A673 (cell line): ENCODE measurements at places on chromosomes 12 and 14.
A peak's percentile ranks its signal among the peaks of the same experiment; 100 is the strongest.

DNA sequence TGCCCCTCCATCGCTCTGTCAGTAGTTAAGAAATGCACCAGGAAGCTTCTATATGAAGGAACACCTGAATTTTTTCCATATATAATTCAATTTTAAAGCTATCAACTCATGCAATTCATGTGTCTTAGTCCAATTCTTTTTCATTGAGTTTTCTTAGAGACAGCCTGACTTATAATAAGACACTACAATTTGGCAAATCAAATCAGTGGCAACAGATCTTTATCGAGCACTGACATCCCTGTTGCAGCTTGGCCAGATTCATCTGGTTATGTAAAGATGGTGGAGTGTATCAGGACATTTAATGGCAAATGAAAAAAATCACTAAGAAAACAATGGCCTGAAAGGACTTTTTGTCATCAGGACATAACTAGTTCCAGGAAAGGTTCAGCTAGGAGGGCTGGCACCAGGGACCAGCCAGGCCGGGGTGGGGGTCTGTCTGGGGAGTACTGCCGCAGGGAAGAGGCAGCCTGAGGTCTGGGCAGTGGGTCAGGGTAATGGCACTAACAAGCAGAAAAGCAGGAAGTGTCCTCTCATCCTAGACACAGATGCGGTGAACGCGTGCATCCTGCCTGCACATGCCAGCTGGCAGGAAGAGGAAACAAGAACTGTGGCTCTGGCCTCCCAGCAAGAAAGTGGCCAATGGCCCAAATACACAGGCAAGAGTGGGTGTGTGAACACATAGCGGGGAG lies 100.5 kb upstream of the LMNTD1 start:
- DNase-seq = no peak

DNA sequence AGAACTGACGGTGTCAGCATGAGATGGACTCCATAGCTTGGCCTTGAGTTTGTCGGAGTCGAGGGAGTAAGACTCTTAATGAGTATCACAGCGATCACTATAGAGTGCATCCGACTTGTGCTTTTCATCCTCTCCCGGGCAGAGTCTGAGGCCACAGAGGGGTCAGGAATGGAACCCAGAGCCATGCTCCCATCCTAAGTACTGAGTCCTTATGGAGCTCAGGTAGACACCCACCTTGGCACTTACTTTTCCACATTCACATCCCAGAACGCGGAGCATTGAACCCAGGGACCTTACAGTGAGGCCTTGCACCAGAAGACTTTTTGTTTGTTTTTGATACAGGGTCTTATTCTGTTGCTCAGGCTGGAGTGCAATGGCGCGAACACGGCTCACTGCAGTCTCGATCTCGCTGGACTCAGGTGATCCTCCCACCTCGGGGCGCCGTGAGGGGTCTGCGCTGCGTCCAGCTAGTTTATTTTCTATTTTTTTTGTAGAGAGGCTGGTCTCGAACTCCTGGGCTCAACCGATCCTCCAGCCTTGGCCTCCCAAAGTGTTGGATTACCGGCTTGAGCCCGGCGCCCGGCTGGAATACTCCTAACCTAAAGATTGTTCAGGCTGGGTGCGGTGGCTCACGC lies 719 bp upstream of the SRSF9 start:
- DNase-seq = peak; percentile 28

DNA sequence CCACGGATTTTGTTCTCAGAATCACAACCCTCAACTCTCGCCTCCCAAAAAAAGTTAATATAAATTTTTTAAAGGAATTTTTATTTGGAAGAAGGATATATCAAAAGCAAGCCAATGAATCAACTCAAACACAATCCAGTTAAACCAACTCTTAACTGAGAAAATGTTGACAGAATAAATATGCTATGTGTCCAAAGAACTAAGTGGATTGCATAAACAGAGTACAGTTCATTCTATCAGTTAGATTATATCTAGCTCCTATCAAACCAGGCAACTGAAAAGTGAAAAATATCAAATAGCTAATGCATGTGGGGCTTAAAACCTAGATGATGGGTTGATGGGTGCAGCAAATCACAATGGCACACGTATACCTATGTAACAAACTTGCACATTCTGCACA lies 16.6 kb downstream of the SLC41A2 start:
- no peak for DNase-seq

- no peak for DNase-seq
Measured at GRCh38 chr12:93851257-93851671, 174.1 kb downstream of the CRADD start.

DNA sequence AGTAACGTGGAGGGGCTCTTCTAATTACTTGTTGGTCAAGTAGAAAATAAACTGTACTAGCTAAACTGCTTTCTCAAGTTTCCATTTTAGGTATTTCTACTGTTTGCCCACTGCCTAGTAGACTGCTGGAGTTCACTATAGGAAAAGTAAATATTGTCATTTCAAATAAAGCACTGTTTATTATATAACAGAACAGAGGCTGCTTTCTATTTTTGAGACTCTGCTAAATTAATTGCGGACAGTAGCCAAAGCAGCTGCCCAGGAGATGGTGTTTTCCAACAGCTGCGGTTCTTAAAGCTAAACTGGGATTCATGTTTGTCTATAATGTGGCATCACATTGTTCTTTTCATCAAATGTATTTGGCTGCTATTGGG lies 15.9 kb upstream of the SIX1 start:
- no peak for DNase-seq

GRCh38 chr14:86780876-86781510 lies 1212.0 kb downstream of the GALC start:
- DNase-seq = no peak

GRCh38 chr14:51657762-51658161 lies 6.1 kb downstream of the FRMD6 start:
- DNase-seq = no peak

DNA sequence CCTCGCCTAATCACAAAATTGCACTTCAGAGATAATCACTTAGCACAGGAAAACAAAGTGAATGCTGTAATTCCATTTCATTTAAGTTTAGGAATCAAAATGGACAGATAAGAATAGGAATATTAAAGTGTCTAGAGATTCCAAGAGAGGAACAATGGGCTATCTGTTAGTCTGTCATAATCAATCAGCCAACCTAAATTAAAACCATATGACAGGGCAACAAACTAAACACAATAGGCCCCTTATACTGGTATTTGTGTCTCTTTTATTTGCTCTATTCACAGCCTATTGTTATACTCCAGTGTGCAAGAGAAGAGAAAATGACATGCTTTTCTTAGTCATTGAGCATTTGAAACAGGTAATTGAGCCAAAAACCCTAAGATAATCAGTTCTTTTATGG lies 259.4 kb downstream of the PRKD1 start:
- DNase-seq = peak; percentile 48

DNA sequence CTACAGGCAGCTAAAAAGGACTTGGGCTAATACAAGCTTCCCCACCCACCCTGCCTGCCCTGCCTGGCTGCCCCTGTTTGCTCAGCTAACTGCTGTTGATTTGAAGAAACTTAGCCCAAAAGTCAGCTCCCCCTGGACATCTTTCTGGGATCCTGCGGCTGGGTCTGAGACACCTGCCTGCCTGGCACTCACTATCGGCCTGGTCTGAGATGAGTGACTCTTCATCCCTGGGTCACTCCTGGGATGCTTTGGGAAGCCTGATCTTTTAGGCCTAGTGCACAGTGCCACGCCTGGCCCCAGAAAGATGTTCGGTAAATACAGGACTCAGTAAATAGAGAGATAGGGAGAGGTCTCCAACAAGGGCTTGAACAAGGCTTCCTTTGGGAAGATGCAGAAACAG lies 211.3 kb upstream of the DIO3 start:
- DNase-seq = no peak

DNA sequence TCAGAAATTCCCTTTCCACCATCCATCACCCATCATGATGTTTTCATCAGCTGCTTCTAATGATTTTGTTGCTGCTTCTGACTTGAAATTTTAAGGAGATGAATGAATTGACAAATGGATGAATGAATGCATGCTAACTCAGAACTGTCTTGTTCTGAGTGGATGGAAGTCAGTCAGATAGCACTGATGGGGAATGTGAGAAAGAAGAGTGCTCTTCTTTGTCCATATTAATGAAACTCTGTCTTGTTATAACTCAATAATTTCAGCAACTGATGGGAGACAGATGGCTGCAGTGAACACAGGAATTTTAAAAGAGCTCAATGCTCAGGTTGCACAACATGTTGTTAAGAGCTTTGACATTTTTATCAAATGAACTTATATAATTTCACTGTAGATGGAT lies 422.0 kb downstream of the TRHDE start:
- DNase-seq = no peak

DNA sequence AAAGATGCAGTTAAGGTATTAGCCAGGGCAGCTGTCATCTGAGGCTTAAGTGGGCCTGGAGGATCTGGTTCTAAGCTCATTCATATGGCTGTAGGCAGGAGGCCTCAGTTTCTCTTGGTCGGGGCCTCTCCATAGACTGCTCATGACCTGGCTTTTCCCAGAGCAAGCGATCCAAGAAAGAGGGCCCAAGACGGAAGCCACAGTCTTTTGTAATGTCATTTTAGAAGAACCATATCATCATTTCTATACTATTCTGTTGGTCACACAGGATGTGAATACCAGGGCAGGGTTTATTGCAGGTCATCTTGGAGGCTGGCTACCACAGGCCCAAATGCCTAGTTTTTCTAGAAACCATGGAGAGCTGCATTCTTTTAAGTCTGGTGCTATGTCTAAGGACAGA lies 47.7 kb downstream of the GNG2 start:
- no peak for DNase-seq

DNA sequence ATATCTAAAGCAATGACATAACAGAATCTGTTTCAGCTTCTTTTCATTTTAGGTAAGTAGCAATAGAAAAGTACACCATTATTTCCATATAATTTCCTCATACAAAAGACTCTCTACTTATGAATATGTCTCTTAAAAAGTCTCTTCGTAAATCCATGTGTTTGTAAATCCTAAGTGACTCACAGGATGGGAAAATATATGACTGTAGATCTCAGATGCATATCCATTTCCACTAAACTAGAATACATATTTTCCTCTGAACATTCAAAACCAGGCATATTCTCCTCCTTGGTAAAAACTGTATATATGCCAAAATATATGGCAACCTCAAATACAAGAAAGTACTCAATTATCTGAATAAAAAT lies 93.6 kb downstream of the TXNDC16 start:
- no peak for DNase-seq

GRCh38 chr12:52367876-52368275 lies 595 bp upstream of the KRT85 start:
- no peak for DNase-seq

DNA sequence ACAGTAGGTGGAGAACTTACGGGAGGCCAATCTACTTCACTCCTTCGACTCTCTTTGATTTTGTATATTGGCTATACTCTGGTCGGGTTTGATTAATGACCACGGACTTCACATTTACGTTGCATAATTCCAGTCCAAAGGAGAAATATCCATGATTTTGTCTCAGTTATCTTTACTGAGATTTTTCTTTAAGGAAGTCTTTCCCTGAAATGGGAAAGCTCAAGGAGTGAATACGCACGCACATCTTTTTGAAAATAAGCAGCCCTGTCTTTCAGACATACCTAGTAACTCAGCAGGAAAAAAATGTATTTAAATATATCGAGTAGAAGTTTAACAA lies 5.7 kb upstream of the ALX1 start:
- no peak for DNase-seq

DNA sequence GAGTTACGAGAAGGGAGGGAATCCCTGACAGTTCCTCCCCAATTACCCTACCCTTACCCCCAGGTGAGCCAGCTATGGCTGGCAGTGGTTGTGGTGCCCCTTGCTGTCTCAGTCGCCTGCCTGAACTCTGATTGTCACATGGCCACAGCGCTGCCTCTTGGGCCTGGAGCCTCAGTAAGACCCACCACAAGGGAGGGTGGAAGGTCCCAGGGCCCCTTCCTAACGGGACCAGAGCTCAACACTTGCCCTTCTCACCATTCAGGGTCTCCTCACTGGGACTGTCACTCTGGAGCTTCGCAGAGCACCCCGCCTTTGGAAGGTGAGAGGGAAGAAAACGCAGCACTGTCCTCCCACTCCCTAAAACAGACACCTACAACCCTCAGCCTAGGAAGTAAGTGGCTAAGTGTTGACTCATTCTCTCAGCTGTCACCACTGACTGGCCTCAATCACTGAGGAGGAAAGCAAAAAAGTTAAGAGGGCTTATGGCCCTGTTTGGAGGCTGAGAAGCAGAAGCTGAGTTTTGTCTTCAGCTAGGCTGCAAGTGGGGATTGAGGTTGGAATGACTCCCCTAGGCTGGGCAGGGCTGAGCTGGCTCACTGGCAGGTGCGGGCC lies 1.0 kb downstream of the TMEM253 start:
- DNase-seq = no peak
